ENCODE measurements at places on chromosomes 5 and 9.

DNA sequence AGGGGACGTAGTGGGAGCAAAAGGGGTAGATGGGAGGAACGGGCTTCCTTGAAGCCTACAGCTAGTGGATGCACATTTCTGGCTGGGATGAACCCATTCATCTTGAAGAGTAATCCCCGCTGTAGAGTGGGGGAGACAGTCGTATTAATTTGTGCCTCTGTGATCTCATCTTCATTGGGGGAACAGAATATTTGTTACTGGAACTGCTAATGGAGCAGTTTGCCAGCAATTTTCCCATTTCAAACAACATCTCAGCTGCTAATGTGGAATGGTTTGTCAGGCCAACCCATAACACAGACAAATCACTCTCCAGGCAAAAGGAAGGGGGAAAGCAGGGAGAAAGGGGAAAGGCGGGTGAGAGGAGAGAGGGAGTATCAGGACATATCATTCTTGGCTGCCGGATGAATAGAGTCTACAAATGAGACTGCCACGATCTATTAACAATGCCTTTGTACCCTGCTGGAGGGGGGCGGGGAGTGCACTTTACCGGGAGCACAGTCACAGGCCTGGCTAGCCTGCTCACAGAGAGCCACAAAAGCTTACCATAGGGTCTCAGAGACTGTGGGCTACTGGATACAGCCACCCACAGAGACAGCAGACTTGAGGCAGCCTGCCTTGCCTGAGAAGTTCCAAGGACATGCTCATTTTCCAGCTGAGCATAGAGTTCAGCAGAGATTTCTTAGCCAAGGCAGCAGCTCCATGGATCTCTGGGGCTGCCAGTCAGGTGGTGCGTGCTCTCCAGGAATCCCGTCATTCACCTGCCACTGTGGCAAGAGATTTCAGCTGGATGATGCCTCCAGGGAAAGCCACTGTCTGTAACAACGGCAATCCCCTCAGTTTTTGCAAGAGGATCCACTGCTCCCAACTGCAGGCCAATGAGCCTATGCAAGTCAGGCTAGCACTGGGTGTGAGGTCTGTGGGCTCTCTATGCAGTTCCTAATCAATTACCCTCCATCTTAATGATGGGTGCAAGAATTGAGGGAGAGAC is 217.7 kb upstream of the PANK3 start:
- no peak for DNase-seq

- DNase-seq, result peak; percentile 16
These were observed 842 bp upstream of the ANGPTL2 start for GRCh38 chr9:127123064-127123890.

GRCh38 chr9:104143550-104143910 is 49.4 kb downstream of the SMC2 start:
- DNase-seq, result no peak

GRCh38 chr9:111661150-111661801 is at the start of gene GNG10:
Gene GNG10 (plus strand): TSS chr9:111661605. CDS start chr9:111661635, 30 bp downstream.
- DNase-seq, result peak; percentile 2

DNA sequence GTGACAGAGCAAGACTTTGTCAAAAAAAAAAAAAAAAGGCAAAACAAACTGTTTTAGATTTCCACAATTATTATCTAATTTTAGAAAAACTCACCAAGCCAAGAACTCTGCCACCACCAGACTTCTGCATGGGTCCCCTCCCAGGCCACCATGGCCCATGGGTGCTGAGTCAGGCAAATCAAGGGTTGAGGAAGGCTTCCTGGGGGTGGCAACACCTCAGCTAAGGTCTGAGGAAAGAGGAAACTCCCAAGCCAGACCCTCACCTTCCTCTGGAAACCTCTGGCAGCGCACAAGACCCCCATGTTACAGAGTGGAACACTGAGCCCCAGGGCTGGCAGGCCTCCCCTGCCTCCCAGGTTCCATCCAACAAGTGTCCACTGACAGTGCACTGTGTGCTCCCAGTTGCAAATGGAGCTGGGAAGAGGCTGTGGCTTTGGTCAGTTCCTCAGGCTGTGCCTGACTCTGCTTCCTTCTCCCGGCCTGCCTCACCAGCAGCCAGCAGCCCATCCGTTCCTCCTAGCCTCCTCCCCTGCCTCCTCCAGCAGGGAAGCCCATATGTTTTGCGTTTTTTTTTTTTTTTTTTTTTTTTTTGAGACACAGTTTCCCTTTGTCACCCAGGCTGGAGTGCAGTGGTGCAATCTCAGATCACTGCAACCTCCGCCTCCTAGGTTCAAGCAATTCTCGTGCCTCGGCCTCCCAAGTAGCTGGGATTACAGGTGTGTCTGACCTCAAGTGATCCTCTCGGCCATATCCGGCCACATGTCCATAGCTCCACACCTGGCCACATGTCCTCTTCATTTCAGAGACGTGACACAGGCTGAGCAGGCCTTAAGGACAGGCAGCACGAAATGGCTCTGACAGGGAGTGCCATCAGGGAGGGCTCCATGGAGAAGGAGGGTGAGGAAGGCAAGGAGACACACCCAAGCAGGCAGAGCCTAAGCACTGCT is 3.5 kb upstream of the SUSD3 start:
- DNase-seq, result no peak

GRCh38 chr5:43839218-43839617 is 236.2 kb downstream of the NNT start:
- DNase-seq, result no peak

- DNase-seq, result peak; percentile 51
These were observed 7.9 kb downstream of the SLC6A3 start for GRCh38 chr5:1437226-1437829.

- no peak for DNase-seq
These were observed 35.8 kb downstream of the ZCCHC7 start for GRCh38 chr9:37156205-37156604.

DNA sequence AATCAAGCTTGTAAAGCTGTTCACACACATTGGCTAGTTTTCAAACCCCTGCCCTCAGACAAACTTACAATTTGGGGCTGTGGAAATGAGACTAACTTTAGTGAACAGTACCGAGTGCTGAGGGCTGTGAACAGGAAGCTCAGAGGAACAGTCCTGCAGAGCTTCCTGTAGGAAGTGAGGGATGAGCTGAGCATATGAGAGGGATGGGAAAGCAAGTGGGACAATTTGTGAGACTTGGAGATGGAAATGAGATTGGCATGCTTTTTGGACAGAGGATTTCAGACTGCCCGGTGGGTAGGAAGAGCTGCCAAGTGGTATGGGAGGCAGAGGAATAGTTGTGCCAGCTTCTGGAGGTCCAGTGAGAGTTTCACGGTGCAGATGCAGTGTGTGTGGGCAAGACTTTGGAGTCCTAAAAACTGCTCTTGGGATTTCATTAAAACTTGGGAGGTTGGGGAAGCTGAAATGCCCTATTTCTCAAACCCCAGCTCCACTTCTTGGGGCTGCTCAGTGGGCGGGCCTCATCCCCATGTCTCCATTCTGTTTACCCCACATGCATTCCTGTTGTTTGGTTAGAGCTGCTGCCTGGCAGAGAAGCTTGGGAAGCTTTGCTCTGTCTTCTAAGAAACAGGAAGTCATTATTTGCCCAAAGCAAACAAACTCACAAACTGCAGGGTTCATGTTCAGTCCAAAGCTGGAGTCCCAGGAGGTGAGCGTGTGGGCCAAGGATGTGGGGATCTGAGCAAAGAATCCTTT is 267.5 kb downstream of the ZSWIM6 start:
- DNase-seq, result no peak

GRCh38 chr5:94660506-94660905 is 42.0 kb downstream of the SLF1 start:
- DNase-seq, result no peak

GRCh38 chr5:35876922-35877321 is 20.2 kb downstream of the IL7R start:
- no peak for DNase-seq

DNA sequence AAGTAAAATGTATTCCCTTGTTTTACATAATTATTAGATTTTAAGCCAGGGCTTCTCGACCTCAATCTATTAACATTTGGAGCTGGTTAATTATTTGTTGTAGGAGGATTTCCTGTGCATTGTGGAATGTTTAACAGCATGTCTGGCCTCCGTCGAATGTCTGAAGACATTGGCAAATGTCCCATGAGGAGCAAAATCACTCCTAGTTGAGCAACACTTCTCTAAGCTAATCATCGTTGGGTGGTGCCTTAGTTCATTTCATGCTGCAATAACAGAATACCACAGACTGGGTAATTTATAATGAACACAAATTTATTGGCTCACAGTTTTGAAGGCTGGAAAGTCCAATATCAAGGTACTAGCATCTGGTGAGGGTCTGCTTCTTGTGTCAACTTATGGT is 13.4 kb upstream of the VPS13A start:
- DNase-seq, result no peak

DNA sequence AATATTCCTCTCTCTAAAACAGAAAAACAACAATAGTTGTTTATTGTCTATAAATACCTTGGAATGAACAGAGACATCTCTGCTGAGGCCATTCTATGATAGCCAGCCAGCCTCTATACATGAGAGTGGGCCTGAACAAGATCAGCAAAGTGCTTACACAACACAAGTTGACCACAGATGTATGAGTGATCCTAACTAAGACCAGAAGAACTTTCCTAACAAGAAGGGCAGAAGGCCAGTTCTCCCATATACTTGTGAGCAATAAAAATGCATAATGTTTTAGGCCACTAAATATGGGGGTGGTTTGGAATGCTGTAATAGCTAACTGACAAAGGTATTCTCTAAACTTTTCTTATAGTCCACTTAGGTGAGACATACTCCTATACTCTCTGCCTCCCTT is 345.7 kb downstream of the SPATA31D1 start:
- no peak for DNase-seq

DNA sequence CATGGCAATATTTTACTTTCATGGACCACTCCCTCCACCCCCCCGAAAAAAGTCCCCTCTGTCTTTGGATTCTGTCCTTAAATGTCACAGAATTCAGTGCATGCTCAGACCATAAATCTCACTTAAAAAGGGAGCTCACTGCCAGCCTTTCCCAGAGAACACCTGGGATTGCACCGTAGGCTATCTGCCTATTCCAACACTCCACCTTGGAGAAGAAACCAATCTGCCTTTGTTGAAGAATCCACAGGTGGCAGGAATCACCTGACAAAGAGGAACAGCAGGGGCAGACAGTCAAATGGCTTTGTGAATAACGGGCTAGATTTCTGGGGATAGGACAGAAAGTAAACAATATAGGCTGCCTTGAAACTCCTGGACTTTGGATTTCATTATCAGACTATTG is 306.7 kb upstream of the BRINP1 start:
- no peak for DNase-seq

- peak; percentile 38 for DNase-seq
These were observed 14.2 kb downstream of the NDUFAF2 start for GRCh38 chr5:60959156-60959555.

- no peak for DNase-seq
These were observed 385.5 kb upstream of the MEF2C start for GRCh38 chr5:89268460-89268859.

DNA sequence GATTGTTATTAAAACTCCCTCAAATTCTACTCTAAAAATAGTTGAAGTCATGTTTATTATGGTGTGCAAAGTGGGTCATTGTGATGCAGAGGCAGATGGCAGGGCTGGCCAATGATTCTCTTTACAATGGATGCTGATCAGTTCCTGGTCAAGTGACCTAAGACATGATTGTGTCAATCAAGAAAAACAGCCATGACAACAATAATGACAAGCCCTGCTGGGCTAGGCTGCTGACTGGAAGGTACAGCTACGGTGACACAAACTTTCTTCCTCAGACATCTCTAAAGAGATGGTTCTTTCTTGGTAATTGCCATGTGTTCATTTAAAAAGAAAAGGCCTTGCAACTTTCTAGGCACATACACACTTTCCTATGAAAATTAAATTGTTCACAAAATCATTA is 3.6 kb downstream of the SLC24A2 start:
- no peak for DNase-seq

DNA sequence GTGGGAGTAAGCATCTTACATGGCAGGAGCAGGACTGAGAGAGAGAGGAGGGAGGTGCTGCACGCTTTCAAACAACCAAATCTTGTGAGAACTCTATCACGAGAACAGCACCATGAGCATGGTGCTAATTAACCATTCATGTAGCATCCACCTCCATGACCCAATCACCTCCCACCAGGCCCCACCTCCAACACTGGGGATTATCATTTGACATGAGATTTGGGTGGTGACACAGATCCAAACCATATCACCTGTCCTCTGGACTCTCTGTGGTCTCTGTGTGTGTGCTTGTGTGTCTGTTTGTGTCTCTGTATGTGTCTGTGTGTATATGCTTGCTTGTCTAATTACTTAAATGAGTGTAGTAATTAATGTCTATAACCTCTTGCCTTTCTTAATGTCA is 31.1 kb downstream of the SEC61B start:
- no peak for DNase-seq

- no peak for DNase-seq
These were observed 23.1 kb upstream of the ERCC6L2 start for GRCh38 chr9:95852059-95853032.

GRCh38 chr9:109632817-109633216 is 134.7 kb upstream of the PTPN3 start:
- DNase-seq, result no peak

DNA sequence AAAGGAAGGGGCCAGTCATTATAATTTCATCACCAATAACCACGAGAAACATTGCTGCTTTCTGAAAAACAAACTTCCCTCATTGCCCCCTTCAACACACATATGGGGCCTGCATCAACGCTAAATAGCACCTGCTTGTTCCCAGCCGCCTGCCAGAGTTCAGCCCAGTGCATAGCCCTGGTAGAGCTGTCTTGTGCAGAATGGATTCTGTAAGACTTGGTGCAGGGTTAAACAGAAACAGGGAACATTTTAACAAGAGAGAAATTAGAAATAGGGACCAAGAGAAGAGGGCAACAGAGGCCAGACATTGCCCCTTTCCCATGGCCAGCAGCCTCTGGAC is 56.7 kb downstream of the UBE2QL1 start:
- DNase-seq, result no peak

- no peak for DNase-seq
These were observed 1912.8 kb upstream of the NUDT12 start for GRCh38 chr5:105475401-105475800.

- DNase-seq, result no peak
These were observed 12.5 kb upstream of the SHOC1 start for GRCh38 chr9:111807197-111807596.

DNA sequence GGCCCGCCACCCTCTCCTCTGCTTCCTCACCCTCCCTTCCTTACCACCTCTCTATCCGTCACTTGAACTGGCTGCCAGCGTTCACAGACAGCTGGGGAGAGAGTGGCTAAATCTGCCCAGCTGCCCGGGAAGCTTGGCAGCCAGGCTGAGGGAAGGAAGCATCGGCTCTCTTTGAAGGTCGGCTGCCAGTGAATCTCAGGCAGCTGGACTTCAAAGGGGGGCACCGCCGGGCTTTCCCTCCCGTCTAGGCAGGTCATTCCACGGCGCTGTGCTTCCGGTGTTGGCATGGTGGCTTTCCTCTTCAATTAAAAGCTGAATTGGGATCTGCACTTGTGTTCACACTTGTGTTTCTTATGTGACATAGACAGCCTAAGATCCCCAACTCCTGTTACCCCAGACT is 174.0 kb downstream of the GDNF start:
- DNase-seq, result peak; percentile 46

- no peak for DNase-seq
These were observed 628.8 kb upstream of the DMAC1 start for GRCh38 chr9:8428389-8428788.

All from NCI-H1694 treated with DMSO at 0.1 percent for 48 hours (cell line).